ENCODE measurements at places on chromosomes 12 and 14.

- DNase-seq: no peak
These were observed 59.9 kb downstream of the STON2 start for GRCh38 chr14:81340201-81340600.

GRCh38 chr12:72141381-72141780 lies 130.8 kb upstream of the TRHDE start:
- no peak for DNase-seq

GRCh38 chr14:72701237-72701565 lies 192.7 kb downstream of the DPF3 start:
- DNase-seq: no peak

- no peak for DNase-seq
These were observed at the start of gene SERPINA9 for GRCh38 chr14:94476023-94476422. Gene SERPINA9 (minus strand): TSS chr14:94476197. CDS start chr14:94469840, 6,357 bp downstream.

DNA sequence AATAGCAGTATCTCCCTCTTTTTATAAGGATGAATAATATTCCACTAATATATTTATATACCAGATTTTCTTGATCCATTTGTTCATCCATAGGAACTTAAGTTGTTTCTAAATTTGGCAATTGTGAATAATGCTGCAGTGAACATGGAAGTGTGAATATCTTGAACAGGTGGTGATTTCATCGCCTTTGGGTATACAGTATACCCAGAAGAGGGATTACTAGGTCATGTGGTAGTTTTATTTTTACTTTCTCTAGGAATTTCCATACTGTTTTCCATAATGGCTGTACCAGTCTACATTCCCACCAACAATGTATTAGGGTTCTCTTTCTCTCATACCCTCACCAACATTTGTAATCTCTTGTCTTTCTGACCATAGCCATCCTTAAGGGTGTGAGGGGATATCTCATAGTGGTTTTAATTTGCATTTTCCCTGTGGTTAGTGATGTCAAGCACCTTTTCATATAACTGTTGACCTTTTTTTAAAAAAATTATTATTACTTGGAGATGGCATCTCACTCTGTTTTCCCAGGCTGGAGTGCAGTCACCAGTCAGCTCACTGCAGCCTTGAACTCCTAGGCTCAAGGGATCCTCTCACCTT lies 20.5 kb downstream of the PPHLN1 start:
- DNase-seq: no peak

DNA sequence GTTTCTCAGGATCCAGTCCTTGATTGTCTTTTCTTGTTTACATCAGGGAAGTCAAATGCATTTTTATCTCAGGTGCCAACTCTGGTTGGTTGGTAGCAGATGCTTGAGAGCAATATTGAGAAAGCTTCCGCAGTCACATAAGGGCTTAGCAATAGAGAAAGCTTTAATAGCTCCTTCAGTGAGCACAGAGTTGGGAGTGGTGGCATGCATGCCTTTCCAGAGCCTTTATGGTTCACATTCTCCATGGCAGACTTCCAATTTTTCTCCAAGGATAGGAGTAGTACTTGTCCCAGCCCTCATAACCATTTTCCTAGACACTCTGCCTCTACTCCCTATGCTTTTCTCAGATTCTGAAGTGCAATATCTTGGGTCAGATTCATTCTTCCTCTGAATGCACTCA lies 280.4 kb downstream of the AEBP2 start:
- DNase-seq: no peak

- DNase-seq: peak; percentile 24
These were observed 106.0 kb upstream of the TMTC1 start for GRCh38 chr12:29889737-29890136.

DNA sequence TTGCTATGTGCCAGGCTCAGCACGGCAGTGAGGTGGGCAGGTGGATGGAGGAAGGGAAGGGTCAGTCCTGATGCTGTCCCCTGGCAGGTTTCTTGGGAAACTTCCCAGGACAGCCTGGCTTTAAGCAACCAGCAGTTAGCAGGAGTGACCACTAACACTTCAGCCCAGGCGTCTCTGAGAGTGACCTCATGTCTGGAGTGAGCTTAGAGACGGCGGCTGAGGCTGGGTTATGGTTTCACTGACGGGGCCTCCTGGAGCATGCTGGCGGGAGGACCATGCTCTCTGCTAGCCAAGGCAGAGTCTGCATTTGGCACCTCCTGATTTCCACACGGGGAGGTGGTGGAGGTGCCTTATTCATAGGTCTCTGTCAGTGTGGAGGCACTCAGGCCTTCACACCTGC lies 2.5 kb downstream of the HHIPL1 start:
- DNase-seq: no peak

DNA sequence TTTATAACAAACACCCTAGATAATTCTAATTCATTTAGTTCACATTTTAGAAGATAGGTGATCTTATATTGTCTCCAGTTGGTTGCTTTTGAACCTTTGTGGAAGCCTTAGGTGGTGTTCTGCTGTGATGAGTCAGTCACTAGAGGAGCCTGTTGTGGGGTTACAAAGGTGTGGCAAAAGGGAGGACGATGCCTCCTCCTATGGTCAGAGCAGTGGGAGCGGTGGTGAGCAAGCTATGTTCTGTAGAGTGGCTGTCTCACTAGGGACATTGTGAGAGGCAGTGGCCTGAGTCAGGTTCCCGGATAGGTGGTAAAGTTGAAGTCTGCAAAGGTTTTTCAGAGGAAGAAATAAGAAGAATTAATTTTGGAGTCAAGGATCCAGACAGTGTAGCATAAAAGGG lies 71.6 kb upstream of the USP44 start:
- DNase-seq: no peak

DNA sequence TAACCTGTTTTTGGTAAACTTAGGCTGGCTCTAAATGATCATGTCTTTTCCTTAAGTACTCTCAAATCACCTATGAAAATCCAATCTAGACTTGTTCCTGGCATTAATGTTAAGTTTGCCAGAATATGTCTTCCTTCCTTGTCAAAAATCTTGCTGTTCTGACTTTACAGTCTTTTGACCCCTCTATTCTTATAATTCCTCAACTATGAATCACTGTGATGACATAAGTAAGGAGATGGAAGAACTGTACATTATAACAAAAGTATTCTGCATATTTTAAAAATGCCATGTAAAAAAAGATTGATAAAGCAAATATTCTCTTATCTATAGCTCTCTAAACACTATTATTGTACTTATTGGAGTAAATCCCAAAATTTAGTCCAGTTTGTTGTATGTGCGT lies 51.4 kb upstream of the BAZ1A start:
- no peak for DNase-seq

- no peak for DNase-seq
These were observed 122.1 kb downstream of the SLC5A8 start for GRCh38 chr12:101087920-101088319.

DNA sequence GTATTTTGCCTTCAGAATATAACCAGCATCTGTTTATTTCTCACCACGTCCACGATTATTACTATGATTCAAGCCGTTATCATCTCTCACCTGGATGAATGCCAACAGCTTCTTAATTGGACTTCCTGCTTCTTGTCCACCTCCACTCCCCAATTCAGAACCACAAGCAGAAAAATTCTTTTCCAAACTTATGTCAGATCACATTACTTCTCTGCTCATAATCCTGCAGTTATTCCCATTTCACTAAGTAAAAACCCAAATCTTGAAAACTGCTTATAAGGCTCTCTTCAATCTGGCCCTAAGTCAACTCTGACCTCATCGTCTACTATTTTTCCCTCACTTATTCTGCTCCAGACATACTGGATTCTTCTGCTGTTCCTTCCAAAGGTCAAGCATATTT lies 2.0 kb downstream of the CRY1 start:
- no peak for DNase-seq

GRCh38 chr14:63032076-63032475 lies 13.2 kb downstream of the KCNH5 start:
- DNase-seq: no peak

GRCh38 chr12:981176-981828 lies 9.7 kb upstream of the ERC1 start:
- DNase-seq: no peak

DNA sequence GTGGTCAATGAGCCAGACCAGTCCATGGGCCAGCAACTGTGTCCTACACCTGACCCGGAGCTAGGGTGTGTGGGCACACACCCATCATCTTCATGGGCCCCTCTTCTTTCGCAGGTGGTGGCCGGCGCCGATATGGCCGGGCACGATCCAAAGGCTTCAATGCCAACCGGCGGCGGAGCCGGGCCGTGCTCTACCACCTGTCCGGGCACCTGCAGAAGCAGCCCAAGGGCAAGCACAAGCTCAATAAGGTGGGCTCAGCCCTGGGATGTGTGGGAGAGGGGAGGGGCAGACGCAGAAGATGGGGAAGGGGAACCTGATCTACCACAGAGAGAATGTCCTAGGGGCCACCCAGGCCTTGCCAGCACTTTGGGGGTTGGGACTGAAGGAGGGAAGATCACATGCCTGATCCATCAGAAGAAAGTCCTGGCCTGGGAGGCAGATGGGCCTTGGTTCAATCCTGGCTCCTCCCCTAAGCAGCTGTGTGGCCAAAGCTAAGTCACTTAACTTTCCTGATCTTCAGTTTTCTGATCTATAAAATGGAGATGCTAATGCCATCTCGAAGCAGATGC lies 3.8 kb downstream of the KCNH3 start:
- no peak for DNase-seq

DNA sequence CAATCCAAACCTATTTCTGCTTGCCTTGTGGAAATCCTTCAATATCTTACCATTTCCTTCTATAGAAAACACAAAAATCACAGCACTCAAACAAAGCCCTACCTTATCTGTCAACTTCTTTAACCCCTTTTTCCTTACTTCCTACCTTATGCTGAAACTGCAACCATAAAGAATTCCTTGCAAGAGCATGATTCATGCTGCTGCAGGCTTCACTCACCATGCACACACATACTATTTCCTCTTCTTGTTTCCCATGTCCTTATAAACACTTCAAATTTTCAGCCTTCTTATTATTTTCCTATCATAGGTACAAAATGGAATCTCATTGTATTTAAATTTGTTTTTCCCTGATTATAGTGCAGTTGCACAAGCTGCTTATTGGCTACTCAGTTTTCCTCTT lies 23.3 kb downstream of the LMNTD1 start:
- DNase-seq: no peak

GRCh38 chr12:5294274-5295070 lies 137.4 kb upstream of the NTF3 start:
- no peak for DNase-seq

DNA sequence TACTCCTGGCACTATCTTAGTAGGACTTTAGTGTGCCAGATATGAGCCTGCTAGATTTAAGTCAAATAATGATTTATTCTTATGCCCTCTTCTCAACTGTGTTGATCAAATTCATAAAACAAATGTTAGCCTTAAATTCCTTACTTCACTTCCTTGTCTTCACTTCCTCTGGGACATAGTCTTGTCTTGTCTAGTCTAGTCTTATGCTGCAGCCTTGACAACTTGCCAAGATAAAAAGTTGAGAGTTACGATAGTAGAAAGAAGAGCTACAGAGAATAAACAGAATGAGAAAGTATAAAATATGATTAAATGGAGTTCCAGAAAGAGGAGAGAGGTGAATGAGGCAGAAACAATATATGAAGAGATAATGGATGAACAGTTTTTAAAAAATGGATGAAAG lies 378.1 kb downstream of the DAD1 start:
- DNase-seq: no peak

DNA sequence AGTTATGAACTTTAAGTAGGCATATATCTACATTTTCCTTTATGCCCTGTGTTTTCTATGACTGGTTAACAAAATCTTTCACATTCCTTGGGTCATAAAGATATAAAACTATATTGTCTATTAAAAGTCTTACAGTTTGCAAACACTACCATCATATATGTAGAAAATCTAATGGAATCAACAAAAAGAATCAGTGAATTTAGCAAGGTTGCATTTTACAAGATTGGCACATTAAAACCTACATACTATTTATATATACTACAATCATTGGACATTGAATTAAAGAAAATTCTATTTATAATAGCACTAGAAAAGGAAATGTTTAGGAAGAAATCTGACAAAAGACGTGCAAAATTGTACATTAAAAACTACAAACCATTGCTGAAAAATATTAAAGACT lies 173.3 kb upstream of the ABCD2 start:
- no peak for DNase-seq
